Hematopoietic multipotent progenitor cell treated with erythropoietin and hydrocortisone succinate and interleukin-3 and kit ligand, for 15 days (in vitro differentiated cells): ENCODE measurements at places on chromosomes 5 and 9.

GRCh38 chr9:93098236-93098946 is 2.4 kb downstream of the CARD19 start:
- DNase-seq, result peak; percentile 64

DNA sequence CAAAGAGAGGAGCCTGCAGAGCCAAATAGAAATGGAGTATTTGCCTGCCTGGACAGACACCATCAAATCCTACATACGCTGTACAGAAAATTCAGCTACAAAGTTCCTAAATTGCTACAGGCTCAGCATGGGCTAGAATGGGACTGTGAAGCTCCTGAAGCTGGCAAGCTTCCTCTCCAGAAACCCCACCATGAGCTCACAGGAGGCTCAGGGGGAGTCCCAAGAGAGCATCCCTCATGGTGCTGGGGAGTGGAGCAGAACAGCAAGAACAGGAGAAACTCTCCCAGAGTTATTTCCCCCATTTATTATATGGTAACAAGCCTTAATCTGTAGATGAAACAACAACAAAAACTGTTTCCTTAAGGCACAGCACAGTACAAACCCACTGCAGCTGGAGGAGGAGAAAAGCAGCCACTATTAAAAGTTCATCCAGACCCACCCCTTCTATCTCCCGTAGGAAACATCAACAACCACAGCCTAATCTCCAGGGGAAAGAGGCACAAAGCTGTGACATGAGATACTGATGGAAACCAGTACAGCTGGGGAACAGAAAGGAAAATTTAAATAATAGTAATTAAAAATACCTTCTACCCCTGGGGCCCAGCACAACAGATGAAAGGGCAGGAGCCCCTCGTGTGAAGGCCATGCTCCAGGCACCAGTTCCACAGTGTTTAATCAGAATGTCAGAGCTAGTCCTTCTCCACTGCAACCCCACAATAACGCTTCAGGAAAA is 548.5 kb downstream of the MTRR start:
- no peak for DNase-seq

GRCh38 chr9:127273326-127273725 is 8.8 kb downstream of the GARNL3 start:
- no peak for DNase-seq

- DNase-seq, result no peak
Observed at GRCh38 chr5:156971848-156972525, 9.0 kb upstream of the TIMD4 start.

- DNase-seq, result no peak
Observed at GRCh38 chr5:1133510-1134201, 21.8 kb upstream of the SLC12A7 start.

- DNase-seq, result no peak
Observed at GRCh38 chr5:157459715-157460599, at the start of gene NIPAL4. Gene NIPAL4, plus strand, starts transcription at chr5:157460213. Its CDS starts 108 bp downstream, at chr5:157460321.
